NCI-H1417 (cell line): ENCODE measurements at places on chromosomes 6 and 20.

GRCh38 chr6:3265671-3266070 lies 6.9 kb downstream of the PSMG4 start:
- DNase-seq = no peak

DNA sequence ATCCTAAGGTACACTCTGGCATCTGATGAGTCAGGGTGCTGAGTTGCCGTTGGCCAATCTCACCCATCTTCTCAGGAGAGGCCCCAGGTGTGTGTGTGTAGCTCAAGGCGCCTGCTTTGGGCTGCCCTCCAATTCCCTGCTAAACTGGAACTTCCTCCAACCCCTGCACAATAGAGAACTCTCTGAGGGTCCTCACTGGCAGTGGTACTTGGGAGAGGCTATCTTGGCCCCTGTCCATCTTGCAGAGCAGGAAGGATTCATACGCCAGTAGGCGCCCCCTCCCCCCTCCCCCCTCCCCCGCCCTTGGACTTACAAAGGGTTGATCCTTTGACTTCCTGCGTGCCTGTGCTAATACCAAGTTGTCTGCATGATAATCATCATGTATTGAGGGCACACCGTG lies 173.6 kb downstream of the SASH1 start:
- DNase-seq = no peak

DNA sequence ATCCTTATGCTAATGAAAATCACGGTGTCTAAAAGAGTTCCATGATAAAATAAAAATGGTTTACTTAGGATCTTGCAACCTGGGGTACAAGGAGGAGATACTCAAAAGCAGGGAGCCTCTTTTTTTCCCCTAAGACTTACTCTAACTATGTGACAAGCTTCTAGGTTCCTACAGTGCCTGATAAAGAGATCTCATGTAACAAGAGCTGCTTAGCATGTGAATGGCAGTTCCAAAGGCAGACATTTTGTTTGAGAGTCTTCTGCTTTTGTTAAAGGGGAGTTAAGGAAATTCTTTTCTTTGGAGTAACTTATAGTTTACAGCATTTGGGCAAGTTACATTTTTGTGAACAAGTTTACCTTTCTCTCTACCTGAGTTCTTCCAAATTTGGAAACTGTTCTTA lies 945.8 kb upstream of the ADGRB3 start:
- DNase-seq = no peak

DNA sequence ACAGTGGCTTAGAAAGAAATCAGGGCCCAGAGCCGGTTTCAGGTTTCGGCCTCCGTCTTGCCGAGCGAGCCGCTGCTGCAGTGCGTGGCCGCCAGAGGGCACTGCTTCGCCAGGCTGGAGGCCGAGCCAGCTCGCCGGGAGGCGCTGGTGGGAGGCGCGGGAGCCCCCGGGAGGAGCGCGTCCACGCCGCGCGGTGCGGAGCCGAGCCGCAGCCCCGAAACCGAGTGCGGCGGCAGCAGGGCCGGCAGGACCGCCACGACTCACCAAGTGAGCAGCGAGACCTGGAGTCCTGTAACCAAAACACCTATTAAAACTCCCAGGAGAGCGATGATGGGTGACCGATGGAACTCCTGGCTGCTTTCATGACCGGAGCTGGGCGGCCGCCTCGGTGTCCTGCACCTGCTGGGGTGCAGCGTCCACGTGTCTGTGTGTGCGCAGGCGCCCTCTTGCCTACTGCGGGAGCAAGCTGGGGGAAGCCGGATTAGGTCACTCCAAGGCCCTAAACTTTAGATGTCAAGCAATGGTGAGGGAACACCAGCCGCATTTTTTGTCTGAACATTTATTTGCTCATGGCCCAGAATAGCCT lies 186.9 kb upstream of the UST start:
- peak; percentile 96 for DNase-seq
